ENCODE measurements at places on chromosomes 7 and 10. TPM values are rescaled to one million over a fixed set of nuclear protein-coding genes. Genes with fewer than 3 reads are reported as not detected.

GRCh38 chr10:33534416-33534815 is 199.9 kb upstream of the NRP1 start:
- H3K36me3 ChIP-seq: no peaks in the 10 kb centered on the region
- DNase-seq: no peak
- no peak overlapping the region for H3K4me3 ChIP-seq

DNA sequence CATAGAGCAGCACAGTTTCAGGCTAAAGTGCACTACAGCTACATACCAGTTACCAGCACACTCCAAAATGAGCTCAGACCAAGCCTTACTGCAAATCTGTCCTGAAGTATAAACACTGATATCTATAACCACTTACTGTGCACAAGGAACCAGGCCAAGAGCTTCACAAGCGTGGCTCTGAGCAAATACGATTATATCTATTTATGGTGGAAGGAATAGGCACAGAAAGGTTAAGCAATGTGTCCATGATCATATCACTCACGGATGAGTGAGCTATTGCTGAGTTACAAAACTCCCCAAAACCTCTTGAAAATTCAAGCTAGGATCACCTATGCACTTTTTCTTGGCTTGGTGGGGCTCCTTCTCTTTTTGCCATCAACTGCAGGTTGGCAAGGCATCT is 84.9 kb downstream of the GPAM start:
- no peak overlapping the region for H3K4me3 ChIP-seq
- DNase-seq: no peak
- no peak overlapping the region for H3K27ac ChIP-seq
- H3K36me3 ChIP-seq: no peaks in the 10 kb centered on the region
- H3K27me3 ChIP-seq: no peaks in the 10 kb centered on the region
- H3K4me1 ChIP-seq: no peaks in the 10 kb centered on the region

DNA sequence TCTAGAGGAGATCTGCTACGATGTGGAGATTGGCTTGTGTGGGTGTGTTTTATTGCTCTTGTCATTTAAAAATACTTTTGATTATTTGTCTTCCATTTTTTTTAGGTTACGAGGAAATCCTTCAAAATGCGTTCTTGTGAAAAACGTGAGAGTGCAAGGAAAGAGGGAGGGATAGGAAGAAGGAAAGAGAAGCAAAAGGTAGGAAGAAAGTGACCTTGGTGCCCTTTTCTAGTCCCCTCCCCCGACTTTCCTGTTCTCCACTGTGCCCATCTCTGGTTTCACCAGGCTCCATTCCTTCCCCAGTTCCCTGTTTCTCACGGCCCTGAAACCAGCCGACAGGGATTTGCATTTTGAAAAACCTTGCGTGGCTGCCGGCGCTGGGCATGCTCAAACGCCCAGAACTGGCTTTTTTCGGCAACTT is 506 bp upstream of the GNAI1 start:
- H3K4me3 ChIP-seq: peak overlapping the region; percentile 90
- H3K27ac ChIP-seq: peak overlapping the region; percentile 99
- DNase-seq: no peak
- no peaks in the 10 kb centered on the region for H3K36me3 ChIP-seq
- H3K4me1 ChIP-seq: peaks cover 27% of the 10 kb centered on the region
- no peaks in the 10 kb centered on the region for H3K27me3 ChIP-seq

GRCh38 chr10:88642963-88643362 is 21.3 kb upstream of the LIPF start:
- no peak overlapping the region for H3K27ac ChIP-seq
- H3K27me3 ChIP-seq: no peaks in the 10 kb centered on the region
- H3K4me3 ChIP-seq: no peak overlapping the region
- no peak for DNase-seq
- no peaks in the 10 kb centered on the region for H3K4me1 ChIP-seq

- no peak overlapping the region for H3K27ac ChIP-seq
- H3K4me3 ChIP-seq: no peak overlapping the region
- no peaks in the 10 kb centered on the region for H3K27me3 ChIP-seq
- no peak for DNase-seq
- no peaks in the 10 kb centered on the region for H3K4me1 ChIP-seq
Observed at GRCh38 chr10:21364196-21365114, 161.0 kb downstream of the SKIDA1 start.

DNA sequence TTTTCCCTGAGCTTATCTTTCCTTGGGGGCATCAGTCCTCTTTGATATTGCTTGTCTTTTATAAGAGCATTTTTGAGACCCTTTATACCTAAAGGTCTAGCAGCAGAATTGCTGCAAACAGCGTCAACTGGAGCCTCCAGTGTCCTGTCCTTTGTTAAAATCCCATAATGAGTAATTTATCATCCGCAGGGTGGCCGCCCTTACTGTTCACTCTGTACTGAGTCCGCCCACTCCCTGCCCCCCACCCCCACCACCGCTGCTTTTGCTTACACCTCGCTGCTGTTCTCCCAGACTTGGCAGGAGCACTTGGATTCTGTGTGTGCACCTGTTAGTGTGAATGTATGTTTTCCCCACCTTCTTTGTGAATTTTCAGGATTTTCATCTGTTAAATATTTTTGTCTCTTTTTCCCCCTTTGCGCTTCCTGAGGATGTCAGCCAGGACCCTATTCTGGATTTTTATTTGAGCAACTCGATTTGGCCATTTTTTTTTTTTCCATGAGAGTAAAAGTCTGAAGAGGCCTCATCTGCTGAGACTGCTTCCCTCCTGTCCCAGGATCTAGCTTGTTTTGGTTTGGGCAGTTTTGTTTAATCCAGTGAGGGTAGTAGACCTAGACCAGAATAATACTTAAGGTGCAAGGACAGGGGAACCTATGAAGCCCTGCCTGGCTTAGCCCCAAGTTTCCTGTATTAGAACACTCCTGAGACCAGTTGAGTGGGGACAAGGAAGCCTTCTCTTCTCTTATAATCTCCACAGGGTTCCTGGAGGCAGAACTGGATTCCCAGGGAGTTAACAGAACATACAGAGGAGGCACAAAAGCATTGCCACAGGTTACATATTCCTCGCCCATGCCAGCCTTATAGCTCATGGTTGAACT is 8.2 kb downstream of the AGFG2 start:
- H3K36me3 ChIP-seq: peaks cover 4% of the 10 kb centered on the region
- peaks cover 52% of the 10 kb centered on the region for H3K4me1 ChIP-seq
- H3K4me3 ChIP-seq: no peak overlapping the region
- no peaks in the 10 kb centered on the region for H3K27me3 ChIP-seq

DNA sequence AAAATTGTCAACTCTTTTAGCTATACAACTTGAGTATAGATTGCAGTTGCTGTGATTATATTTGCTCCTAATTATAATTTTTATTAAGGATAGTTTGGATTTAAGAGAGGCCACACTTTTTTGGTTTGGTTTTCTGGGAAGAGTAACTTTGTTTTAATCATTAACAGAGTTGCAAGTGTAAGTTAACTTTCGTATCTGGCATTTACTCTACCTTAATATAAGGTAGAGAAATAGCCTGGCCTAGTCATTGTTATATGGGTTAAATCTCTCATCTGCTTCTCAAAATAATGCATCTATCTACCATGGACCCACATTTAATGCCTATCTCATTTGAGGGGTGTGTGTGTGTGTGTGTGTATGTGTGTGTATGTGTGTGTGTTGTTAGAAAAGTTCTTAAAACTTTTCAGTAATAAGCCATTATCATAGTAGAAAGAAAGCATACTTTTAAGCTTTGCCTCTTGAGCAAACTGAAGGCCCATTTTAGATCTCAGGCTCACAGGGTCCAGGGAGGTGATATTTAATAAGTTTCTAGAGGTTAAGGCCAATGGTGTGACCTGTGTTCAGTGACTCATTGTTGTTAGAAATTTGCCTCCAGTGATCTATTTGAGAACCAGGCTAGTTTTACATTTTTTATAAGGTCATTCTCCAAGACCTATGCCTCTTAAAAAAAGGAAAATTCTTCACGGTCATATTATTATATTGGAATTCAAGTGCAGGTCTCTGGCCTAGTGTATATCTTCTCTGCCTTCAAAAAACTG is 10.9 kb upstream of the TEX47 start:
- H3K4me1 ChIP-seq: no peaks in the 10 kb centered on the region
- H3K27me3 ChIP-seq: no peaks in the 10 kb centered on the region
- H3K4me3 ChIP-seq: no peak overlapping the region
- DNase-seq: no peak
- H3K36me3 ChIP-seq: no peaks in the 10 kb centered on the region

DNA sequence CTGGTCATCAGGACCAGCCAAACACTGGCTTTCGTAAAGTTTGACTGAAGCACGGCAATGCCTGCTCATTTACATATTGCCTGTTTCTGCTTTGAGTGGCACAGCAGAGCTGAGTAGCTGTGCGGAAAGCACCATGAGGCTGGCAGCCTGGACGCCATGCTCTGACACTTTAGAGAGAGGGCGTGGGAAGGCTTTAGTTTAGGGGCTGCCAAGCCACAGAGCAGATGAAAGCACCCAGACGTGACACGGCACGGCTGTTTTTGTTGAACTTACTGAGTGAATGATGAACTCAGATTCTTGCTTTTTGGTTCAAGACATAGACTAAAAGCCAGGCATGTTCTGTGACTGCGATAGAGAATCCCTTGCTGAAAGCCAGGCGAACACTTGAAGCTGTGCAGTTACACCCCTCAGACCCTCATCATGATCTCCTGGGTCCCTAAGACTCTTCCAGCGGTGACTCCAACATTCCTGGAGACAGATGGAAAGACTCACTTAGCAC is 182.1 kb downstream of the ZMYND11 start:
- H3K36me3 ChIP-seq: peaks cover 56% of the 10 kb centered on the region
- no peaks in the 10 kb centered on the region for H3K27me3 ChIP-seq
- no peaks in the 10 kb centered on the region for H3K4me1 ChIP-seq
- H3K4me3 ChIP-seq: no peak overlapping the region
- DNase-seq: no peak
- no peak overlapping the region for H3K27ac ChIP-seq

DNA sequence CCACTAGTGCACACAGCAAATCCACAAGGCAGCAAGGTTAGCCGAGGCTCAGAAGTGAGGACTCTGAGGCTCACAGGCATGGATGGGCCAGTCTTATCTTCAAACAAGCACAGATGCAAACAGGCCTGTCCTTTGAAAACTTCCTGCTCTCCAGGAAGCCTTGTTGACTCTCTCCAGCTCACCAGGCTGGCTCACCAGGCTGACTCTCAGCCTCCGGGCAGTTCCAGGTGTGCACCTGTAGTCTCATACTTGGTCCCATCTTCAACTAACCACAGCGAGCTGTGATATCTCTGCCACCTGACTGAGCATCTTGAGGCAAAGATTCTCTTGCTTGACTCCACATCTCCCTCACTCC is 173.9 kb upstream of the ZMIZ1 start:
- no peak overlapping the region for H3K4me3 ChIP-seq
- no peaks in the 10 kb centered on the region for H3K36me3 ChIP-seq
- H3K4me1 ChIP-seq: no peaks in the 10 kb centered on the region
- no peak overlapping the region for H3K27ac ChIP-seq

- H3K27me3 ChIP-seq: no peaks in the 10 kb centered on the region
- no peak overlapping the region for H3K4me3 ChIP-seq
- no peak for DNase-seq
- peaks cover 24% of the 10 kb centered on the region for H3K4me1 ChIP-seq
Observed at GRCh38 chr7:11833431-11833830, 1.4 kb upstream of the THSD7A start.

DNA sequence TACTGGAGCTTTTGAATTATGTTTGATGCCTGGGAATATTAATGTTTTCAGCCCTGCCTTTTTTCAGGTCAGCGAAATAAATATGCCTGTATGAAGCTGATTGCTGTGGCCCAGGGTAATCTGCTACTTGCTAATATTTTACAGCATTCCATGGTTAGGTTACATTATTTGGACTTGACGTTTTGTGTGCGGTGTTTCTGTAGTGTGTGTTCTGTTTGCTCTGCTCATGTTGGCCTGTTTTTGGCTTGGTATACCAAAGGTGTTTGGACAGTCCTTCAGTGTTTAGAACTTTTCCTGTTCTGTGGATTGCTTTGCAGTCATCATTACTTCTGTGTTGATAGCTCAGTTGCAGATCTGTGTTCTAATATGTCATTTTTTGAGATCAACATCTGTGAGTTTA is 11.5 kb downstream of the ZRANB1 start:
- DNase-seq: no peak
- no peak overlapping the region for H3K4me3 ChIP-seq
- no peaks in the 10 kb centered on the region for H3K36me3 ChIP-seq
- no peaks in the 10 kb centered on the region for H3K27me3 ChIP-seq
- H3K27ac ChIP-seq: peak overlapping the region; percentile 69
- H3K4me1 ChIP-seq: no peaks in the 10 kb centered on the region

GRCh38 chr7:127230192-127230925 is 22.4 kb downstream of the GRM8 start:
- H3K27ac ChIP-seq: no peak overlapping the region
- H3K4me1 ChIP-seq: no peaks in the 10 kb centered on the region
- no peaks in the 10 kb centered on the region for H3K36me3 ChIP-seq
- no peak for DNase-seq

GRCh38 chr10:62214364-62214874 is 54.2 kb downstream of the RTKN2 start:
- H3K27ac ChIP-seq: no peak overlapping the region
- H3K4me3 ChIP-seq: no peak overlapping the region
- H3K4me1 ChIP-seq: no peaks in the 10 kb centered on the region
- no peak for DNase-seq
- H3K27me3 ChIP-seq: no peaks in the 10 kb centered on the region
- no peaks in the 10 kb centered on the region for H3K36me3 ChIP-seq

GRCh38 chr7:134654104-134654775 is 7.6 kb downstream of the BPGM start:
- H3K36me3 ChIP-seq: no peaks in the 10 kb centered on the region
- no peak overlapping the region for H3K4me3 ChIP-seq
- H3K27ac ChIP-seq: no peak overlapping the region
- no peaks in the 10 kb centered on the region for H3K27me3 ChIP-seq
- H3K4me1 ChIP-seq: no peaks in the 10 kb centered on the region
- no peak for DNase-seq

- no peak for DNase-seq
- no peak overlapping the region for H3K27ac ChIP-seq
- no peaks in the 10 kb centered on the region for H3K36me3 ChIP-seq
- H3K4me3 ChIP-seq: no peak overlapping the region
- no peaks in the 10 kb centered on the region for H3K27me3 ChIP-seq
- H3K4me1 ChIP-seq: peaks cover 13% of the 10 kb centered on the region
Observed at GRCh38 chr7:69162326-69162725, 435.9 kb upstream of the AUTS2 start.

GRCh38 chr7:47905076-47905920 is 43.0 kb downstream of the PKD1L1 start:
- no peaks in the 10 kb centered on the region for H3K4me1 ChIP-seq
- no peak overlapping the region for H3K27ac ChIP-seq
- no peak overlapping the region for H3K4me3 ChIP-seq
- no peak for DNase-seq
- H3K27me3 ChIP-seq: no peaks in the 10 kb centered on the region

NDUFA5 gene
- polyA plus RNA-seq: 211 TPM

MBL2 gene
- polyA plus RNA-seq: not detected

IKZF1 gene
- 1.8 TPM for polyA plus RNA-seq

BZW2 gene
- polyA plus RNA-seq: 51.1 TPM

ELFN1 gene
- polyA plus RNA-seq: 0.83 TPM

TECTB gene
- not detected for polyA plus RNA-seq

FAM180A gene
- 0.60 TPM for polyA plus RNA-seq

RPEL1 gene
- 0.03 TPM for polyA plus RNA-seq

RINT1 gene
- polyA plus RNA-seq: 9.7 TPM

SPDYE9 gene
- polyA plus RNA-seq: not detected
